ENCODE measurements at places on chromosomes 16 and 17.

DNA sequence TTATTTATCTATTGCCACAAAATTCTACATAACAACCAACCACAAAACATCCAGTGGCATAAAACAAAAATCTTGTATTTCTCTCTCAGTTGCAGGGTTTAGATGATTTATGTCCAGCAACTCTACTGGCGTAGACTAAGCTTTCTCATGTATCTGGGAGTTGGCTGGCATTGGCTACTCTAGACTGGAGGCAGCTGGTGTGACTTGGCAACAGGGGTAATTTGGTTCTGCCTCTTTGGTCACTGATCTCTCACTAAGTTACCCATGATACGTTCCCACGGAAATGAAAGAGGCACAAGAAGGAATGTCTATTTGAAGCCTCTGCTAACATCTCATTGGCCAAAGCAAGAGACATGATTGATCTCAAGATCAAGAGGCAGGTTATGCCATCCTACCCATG is 144.0 kb downstream of the HS3ST3B1 start:
- no peak for DNase-seq

DNA sequence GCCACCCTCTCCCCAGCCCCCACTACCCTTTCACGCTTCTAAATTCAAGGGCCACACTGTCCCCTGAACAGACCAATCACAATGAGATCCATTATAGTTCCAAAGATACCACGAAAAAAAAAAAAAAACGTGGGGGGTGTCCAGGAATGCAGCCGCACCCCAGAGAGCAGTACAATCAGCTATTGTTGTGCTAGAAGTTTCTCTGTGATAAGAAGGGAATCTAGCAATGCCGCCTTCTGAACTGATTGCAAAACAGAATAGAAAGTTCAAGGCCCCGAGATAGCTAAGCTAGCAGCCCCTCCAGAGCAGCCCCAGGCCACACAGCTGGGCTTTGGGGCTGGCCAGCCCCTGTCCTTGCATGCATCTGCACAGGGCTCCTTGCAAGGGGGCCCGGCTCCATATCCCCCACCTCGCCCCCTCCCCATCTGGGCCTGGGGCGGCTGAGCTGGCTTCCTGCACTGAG is 86.9 kb upstream of the CBX4 start:
- DNase-seq, result no peak

DNA sequence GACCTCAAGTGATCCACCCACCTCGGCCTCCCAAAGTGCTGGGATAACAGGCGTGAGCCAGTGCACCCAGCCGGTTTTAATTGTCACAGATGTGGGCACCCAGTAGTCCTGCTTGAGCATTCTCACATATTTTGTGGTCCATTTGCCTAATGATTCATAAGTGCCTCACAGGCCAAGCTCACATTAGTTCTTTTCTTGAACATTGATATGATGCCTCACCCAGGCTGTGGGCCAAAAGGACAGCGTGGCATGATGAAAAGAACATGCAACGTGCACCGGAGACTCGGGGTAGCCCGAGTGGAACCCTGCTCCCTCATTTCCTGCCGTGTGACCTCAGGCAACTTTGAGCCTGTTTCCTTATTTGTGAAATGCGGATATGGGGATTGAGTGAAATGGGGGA is 181.9 kb downstream of the SNX29 start:
- no peak for DNase-seq

DNA sequence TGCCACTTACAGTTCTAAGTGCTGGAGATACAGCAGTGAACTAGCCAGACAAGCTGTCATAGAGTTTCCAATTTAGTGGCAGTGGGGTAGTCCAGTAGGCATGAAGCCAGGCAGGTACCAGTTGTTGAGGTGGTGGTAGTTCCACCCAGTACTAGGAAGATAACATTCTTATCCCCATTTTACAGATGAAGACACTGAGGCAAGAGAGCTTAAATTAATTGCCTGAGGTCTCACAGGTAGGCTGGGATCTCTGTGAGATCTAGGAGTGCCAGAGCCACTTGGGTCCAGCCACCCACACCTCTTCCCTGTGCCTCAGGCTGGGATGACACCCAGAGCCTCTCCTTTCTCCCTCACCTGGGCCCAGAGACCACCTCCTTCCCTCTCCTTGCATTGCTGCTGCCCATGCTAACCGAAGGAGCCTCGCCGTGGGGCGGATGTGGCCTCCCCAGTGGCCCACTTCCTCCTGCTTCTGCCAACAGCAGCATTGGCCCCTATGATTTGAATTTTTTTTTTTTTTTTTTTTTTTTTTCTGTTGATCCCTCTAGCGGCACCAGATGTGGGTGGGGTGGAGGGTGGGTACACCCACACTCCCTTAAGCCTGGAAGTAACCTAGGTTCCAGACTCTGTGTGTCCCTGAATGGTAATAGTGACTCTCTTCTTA is 114.0 kb downstream of the PRKCB start:
- peak; percentile 39 for DNase-seq

GRCh38 chr16:703406-703805 is 2.2 kb downstream of the FBXL16 start:
- no peak for DNase-seq

DNA sequence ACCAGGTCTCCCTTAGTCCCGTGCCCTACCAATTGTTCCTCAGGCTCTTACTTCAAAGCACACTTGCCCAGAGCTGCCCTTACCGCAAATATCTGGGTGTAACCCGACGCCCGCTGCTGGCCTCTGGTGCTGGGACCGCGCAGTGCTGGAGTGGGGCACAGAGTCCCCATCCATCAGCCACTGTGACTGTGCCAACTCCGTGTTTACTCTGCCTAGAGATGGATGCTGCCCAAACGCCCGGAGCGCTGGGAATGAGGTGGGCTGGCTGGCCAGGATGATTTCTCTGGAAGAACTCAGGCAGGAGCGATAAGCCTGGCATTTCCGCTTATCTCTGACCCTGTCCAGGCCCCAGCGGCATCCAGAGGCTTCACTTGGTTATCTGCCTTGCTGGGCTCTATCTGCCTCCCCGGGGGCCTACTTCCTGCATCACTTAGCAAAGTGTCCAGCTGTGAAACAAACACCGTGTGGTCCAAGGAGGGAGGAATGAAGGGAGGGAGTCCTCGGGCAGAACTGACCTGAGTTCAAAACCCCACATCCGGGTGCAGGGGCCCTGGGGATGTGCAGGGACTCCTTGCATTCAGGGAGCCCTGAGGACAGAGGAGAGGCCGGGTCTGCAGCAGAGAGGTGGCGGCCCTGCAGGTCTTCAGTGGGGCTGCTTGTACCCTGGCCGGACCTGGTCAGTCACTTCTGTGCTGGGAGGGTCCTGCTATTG is 9.4 kb upstream of the MYLK3 start:
- DNase-seq, result no peak

GRCh38 chr16:5058476-5058875 is 7.3 kb downstream of the C16orf89 start:
- no peak for DNase-seq

DNA sequence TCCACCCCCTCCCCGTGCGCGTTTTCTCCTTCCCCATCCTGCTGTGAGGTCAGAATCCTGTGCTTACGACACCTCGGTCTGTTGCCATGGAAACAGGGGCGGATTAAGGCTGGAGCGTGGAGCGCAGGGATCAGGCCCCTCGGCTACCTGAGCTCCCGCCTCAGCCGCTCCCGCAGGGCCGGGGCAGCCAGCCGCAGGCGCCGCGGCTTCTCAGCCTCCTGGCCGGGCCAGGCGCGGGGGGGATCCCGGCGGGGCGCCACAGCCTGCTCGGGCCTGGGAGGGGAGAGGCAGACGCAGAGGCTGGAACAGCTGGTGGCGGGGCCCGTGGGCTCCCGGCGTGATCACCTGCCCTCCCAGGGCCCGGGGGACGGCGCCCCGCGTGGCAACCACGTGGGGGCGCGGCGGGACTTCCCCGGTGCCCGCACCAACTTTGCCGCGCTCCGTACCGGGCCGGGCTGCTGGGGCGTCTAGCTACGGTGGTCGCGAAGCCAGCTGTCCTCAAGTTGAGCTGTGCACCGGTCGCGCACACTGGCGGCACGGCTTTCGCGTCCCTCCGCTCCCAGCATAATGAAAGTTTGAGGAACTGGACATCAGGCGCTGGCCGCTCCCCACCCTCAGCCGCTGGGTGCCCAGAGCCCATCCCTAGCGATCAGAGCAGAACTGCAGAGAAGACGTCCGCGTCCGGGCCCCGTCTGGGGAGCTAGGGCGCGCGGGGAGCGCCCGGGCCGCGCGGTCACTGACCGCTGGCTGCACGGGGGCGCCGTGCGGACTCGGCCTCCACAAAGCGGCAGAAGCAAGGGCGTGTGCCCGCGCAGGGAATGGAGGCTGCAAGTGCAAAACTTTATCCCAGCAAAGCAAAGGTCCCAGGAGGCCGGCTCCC is 1.2 kb downstream of the RTN4RL1 start:
- no peak for DNase-seq

DNA sequence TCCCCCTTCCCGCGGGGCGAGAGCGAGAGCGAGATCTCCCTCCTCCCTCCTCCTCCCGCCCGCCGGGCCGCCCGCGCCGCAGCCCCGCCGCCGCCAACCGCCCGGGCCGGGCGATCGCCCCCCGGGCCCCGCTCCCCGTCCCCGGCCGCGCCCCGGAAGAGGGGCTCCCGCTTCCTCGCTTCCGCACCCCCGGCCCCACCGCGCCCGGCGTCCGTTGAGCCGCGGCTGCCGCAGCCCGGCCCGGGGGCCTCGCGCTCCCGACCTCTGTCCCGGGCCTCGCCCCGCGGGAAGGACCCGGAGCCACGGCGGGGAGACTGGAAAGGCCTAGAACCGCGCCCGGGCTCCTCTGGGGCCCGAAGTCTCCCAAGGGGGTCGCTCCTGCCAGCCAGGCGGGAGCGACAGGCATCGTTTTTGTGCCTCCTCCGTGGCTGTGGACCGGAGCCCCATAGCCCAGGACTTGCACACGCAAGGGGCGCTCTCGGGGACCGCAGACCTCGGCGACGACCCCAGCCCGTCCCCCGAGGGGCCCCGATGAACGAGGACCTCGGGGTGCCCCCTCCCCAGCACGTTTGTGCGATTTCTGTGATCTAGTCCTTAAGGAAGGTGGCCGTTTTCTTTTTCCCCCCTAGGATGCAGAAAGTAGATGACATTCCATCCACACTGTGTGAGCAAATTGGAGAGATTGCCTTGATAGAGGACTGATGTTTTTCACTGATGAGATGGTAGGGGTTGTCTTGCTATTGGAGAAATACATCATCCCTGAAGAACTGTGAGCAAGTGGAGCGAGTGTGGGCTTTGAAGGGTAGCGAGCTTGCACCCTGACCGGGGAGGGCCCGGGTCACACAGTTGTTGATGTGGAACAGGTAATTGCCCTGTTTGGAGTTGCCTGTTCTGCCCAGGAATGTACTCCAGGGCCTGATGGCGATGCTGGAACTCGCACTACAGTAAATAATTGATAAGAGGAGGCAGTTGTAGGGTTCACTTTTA is 611 bp downstream of the BANP start:
- DNase-seq, result no peak

GRCh38 chr17:416293-417206 is 63.9 kb upstream of the RPH3AL start:
- DNase-seq, result no peak

- DNase-seq, result no peak
These were observed 444.1 kb upstream of the RBFOX1 start for GRCh38 chr16:6888531-6888930.

- no peak for DNase-seq
These were observed 61.9 kb upstream of the CIBAR2 start for GRCh38 chr16:85173981-85174751.

GRCh38 chr16:76182041-76182635 is 95.1 kb upstream of the CNTNAP4 start:
- no peak for DNase-seq
